CD4-positive, alpha-beta T cell treated with Interferon alpha-2 for 1 hour (primary cell): ENCODE measurements at places on chromosomes 1 and 21.

GRCh38 chr1:36076979-36077573 lies 6.8 kb upstream of the TEKT2 start:
- no peak for DNase-seq

- DNase-seq: peak; percentile 4
These were observed 29.1 kb upstream of the IGSF5 start for GRCh38 chr21:39715804-39716397.

GRCh38 chr1:180929389-180929788 lies 16.7 kb downstream of the KIAA1614 start:
- no peak for DNase-seq

DNA sequence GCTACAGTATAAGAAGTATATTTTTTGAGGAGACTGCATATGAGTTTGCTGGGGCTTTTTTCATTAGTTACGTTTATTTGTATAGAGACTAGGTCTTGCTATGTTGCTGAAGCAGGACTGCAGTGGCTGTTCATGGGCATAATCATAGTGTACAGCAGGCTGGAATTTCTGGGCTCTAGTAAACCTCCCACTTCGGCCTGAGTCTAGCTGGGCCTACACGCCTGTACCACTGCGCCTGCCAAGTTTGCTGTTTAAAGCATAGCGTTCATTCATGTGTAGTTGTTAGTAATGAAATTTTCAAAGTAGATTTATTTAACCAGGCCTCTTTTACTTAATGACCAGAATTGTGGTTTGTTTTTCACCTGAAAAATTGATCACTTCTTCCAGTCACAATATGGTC lies 33.8 kb downstream of the HS2ST1 start:
- DNase-seq: no peak

DNA sequence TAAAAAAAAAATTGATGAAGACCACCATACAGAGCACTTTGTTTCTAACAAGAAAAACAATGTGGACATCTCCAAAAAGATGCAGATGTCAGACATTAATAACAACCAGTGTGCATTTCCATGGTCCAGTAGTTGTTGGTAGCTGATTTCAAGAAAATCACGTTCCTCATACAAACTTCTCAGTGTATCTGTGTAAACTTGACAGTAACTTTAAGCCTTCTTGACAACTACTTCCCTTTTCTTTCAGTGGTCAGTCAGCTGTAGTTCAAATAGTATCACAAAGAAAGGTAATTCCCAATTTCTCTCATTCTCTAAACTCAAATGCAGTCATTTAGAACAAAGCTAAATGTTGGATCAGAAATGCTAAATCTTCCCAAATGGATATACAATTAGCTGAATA lies 879.9 kb downstream of the AMY1C start:
- no peak for DNase-seq
